ENCODE measurements at places on chromosomes 5 and 9.

DNA sequence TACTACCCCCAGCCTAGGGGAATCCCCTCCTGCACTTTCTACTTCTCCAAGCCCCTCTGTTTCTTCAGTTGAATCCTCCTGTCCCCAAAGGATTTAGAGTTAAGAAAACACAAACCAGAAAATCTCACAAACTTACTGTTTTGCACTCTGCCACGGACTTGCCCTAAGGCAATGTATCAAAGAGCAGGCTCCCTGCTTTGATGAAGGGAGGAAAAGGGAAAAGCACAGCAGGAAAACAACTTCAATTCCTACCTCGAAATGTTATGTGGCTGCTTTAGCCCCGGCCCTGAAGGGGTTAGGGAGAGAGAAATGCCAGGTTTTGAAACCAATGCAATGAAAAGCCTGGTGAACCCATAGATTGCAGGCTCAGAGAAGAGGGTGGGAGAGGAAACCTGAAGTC, 254.7 kb downstream of the MAN2A1 start:
- DNase-seq, result no peak

GRCh38 chr5:54624805-54625568, 107.4 kb downstream of the SNX18 start:
- no peak for DNase-seq

DNA sequence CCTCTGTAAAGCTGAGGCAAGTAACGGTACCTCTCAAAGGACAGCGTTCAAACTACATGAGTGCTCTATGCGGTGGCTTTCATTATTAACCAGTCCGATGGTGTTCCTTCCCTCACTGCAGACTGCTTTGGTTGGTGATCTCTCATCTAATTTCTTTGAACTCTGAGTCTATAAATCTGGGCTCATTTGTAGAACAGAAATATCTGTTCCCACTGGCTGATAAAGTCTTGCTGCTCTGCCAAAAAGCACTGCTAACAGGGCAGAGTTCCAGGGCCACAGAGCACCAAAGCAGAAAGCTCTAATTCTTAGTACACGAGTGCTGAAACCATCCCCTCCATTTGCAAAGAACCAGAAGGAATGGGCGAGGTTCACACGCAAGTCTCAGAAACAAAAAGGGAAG, 81.9 kb downstream of the MED27 start:
- no peak for DNase-seq

GRCh38 chr9:110842986-110843385, 174.4 kb downstream of the MUSK start:
- no peak for DNase-seq

- DNase-seq, result no peak
These were observed 657 bp downstream of the MTRR start for GRCh38 chr5:7869474-7870136.

DNA sequence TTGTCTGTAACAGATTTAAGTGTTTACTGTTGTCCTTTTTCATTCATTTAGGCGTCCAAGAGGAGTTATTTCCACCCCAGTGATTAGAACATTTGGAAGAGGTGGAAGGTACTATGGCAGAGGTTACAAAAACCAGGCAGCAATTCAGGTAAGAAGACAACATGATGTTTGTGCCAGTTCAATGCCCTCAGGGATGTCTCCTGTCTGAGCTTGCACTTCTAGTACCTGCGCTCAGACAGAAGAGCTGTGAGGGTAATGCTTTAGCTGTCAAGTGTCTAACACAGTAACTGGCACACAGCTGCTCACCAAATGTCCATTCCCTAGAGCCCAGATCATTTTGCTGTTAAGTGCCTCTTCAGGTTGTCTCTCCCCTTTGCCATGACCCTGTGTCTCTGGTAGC, 14.2 kb upstream of the PHF2 start:
- DNase-seq, result no peak

Measured in GM12864 (cell line).